ENCODE measurements at places on chromosomes 3 and 15.

DNA sequence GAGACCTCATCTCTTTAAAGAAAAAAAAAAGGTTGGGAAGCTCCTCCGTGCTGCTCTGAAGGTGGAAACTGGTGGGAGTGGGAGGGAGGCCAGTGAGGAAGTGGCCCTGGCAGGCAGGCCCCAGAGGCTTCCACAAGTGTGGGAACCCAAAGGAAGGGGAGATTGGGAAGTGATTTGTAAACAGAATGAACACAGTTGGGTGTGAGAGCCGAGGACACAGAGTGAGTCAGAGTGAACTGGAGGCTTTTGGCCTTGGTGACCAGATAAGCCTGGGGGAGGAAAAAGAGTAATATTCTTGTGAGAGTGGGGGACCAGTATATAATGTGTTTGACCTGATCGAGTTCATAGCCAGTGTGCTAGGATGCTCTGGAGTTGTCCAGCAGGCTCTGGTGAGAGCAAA is 23.0 kb downstream of the MKRN2 start:
- DNase-seq = no peak

DNA sequence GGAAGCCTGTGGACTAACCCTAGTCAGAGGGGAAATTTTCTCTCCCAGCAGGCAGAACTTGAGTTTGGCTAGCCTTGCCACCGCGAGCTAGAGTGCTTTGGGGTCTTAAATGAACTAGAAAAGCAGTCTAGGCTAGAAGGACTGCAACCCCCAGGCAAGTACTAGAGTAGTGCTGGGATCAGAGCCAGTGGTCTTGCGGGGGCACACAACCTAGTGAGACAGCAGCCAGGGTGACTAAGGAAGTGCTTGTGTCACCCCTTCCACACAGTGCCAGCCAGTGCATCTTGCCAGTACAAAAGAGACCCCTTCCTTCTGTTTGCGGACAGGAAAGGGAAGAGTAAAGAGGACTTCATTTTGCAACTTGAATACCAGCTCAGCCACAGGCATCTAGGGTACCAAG is 59.0 kb downstream of the GOLM2 start:
- DNase-seq = no peak

- DNase-seq = no peak
Observed at GRCh38 chr3:112446343-112446742, 52.9 kb downstream of the BTLA start.

DNA sequence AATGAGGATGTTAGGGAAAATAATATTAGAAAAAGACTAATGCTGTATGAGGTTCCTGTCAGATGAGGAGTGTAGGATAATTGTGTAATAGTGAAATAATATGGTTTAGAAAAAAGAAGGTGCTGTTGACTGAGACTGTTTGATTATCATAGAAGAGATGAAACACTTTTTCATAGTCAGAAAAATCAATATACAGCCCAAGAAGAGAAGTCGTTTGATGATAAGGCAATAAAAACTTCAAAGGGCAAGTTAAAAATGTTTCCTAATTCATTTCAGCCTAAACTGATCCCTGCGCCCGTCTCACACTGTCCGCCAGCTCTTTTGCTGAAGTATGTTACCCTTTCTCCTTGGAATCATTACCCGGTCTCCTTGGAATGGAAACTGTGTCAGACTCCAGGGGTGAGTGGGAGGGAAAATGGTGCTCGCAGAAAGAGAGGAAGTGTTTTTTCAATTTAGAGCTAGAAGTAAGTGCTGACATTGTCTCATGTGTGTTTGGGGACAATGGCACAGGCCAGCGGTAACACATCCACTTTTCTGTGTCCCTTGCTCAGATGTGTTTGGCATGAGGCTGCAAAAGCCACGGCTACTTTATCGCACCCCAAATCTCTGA is 23.6 kb downstream of the DUT start:
- no peak for DNase-seq

DNA sequence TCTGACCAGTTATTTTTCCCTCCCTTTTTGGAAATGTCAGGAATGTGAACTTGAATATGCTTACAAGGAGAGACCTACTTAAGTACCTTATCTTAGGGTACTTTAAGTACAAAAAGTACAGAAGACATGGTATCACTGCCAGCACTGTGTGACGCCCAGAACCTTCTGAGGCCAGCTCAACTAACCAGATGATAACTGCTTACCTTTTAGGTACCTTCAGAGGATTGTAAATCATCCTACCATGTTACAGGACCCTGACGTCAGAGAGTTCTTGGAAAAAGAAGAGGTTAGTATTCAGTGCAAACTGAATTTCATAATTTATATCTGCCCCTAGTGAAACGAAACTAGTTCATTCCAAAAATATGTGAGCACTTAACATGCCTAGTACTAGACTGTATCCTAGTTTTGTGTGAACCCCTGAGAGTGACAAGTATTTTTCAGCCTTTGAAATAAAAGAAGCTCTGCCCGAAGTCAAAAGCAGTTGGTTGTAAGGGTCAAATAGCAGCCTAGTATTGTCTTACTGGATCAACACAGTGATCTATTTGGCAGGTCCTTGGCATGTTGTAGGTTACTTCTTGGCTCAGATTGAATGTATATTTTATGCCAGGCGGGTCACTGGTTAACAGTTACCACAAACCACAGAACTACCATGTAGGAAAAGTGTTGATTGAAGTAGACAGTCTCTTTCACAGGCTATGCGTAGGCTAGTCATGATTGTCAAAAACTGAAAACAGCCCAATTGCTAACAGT is 23.8 kb upstream of the SNX22 start:
- no peak for DNase-seq

DNA sequence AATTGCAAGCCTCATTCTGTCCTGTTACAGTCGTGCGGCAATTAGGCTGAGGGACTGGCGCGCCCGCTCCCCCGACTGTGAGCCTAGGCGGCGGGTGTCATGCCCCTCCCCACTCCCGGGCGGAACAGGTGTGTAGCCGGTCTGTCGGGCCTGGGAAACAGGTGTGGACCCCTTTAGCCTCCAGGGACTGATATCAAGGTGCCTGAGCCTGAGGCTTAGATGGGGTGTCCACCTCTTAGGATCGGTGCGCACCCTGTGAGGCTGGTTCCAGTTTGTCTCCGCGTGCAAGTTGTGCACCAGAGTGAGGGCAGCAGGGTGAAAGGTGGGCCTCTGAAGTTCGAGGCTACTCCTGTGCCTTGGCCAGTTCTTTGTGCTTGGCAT is 686 bp downstream of the VPS8 start:
- peak; percentile 49 for DNase-seq

Data from left lobe of liver (tissue), 2 donors.